ENCODE measurements at places on chromosomes 1 and 21. TPM values are rescaled to one million over a fixed set of nuclear protein-coding genes. Genes with fewer than 3 reads are reported as not detected.

- DNase-seq, result no peak
These were observed 6.3 kb downstream of the PATJ start for GRCh38 chr1:61748566-61748965.

GRCh38 chr1:23772049-23772853 lies 6.0 kb upstream of the PITHD1 start:
- peak; percentile 78 for DNase-seq

The SPRR2E gene
- not detected for total RNA-seq

- DNase-seq, result no peak
These were observed 49.3 kb downstream of the CD34 start for GRCh38 chr1:207861442-207862177.

The PDC gene
- not detected for total RNA-seq

- DNase-seq, result no peak
These were observed 22.7 kb downstream of the MAB21L3 start for GRCh38 chr1:116133696-116134475.

DNA sequence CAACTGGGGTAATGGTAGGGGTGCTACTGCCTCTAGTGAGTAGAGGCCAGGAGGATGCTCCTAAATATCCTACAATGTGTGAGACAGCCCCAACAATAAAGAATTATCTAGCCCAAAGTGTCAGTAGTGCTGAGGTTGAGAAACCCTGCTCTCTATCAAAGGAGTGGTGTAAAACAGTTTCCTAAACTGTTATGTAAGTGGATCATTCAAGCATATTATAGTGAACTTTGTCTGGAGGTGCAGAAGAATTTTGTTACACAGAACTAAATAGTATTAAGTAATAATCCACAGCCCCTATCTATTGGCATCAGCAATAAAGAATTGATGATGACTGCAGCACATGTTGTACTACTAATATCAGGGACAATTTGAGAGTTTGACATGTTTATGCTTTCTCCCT lies 20.3 kb upstream of the TARS2 start:
- no peak for DNase-seq

- no peak for DNase-seq
These were observed 56.4 kb upstream of the SAMSN1 start for GRCh38 chr21:14602382-14602958.

The S100A7 gene
- total RNA-seq, result not detected

DNA sequence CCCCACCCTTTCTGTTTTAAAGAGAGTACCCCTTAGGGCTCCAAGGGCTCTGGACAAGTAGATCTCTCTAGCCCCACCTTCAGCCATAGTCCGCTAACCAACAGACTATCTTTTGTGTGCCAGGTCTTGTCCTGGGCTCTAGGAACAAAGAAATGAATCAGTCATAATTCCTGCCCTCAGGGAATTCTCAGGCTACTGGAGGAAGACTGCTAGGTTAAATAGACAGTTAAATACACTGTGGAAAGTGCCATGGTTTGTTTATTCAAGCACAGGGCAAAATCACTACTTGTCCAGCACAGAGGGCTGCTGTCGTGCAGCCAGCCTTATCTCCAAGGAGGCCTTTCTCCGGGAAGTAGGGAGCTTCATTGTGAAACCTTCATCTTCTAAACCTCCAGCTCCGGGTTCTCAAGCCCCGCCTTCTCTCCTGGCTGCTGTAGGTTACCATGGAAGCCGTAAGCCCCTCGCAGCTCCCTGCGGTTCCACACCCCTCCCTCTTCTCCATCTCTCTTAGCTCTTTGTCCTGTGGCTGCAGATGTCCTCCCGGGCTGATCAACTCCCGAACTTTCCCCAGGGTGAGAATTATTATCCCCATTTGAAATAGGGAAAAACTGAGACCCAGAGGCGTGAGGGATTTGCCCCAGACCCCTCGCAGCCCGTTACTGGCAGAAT lies 29.8 kb downstream of the SHISAL2A start:
- DNase-seq, result peak; percentile 23

The IL20 gene
- total RNA-seq, result not detected

DNA sequence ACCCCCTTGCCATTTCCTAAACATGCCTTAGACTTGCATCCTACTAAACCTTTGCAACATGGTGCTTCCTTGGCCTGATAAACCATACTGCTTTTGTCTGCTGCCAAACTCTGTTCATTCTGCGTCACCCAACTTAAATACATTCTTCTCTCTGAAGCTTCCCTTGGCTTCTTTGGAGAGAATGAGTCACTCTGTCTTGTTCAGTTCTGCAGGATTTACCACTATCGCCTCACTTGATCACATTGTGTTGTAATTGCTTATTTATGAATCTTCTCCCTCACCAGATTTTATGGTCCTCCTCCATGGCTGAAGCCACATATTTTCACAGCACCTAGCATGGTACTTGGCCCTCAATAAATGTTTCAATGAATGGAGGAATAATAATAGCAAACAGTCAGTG lies 21.7 kb upstream of the TUT4 start:
- no peak for DNase-seq

The S100A5 gene
- 0.30 TPM for total RNA-seq

GRCh38 chr1:42152119-42152518 lies 1.1 kb upstream of the GUCA2B start:
- DNase-seq, result no peak

DNA sequence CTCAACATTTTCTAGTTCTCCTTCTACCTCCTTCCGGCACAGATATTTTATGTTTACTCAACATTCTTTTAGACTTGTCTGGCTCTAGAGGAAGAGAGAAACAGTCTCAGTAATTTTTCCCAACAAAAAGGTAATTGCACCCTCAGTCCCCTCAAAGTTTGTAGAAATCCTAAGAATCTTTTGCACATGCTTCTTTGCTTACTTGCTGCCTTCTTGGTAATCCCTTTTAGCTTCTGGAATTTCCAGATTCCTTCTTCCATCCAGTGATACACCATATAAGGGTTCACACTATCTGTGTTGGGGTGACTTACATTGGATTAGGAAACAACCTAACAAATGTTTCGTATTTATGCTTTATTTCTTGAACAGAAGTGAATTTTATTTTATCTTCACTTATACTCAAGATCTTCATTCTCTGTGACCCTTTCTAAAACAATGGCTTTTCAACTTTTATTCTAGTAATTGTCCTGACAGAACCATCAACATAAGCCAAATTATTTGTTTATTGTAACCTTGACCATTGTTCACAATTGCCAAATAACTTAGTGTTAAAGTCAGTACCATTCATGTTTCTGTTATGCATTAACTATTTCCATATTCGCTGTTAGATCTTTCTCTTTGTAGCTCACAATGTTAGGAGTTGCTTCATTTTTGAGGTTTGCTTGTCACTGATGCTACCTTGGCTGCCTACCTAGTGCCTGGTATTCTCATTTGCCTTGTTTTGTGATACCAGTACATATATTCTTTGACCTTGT lies 238.1 kb downstream of the HMCN1 start:
- DNase-seq, result no peak

The AIRE gene
- not detected for total RNA-seq

- DNase-seq, result peak; percentile 66
These were observed at the start of gene RNF220 for GRCh38 chr1:44405031-44405797. TSS of gene RNF220 (plus strand) at chr1:44405255.

The TSPEAR gene
- total RNA-seq, result not detected

- DNase-seq, result no peak
These were observed 466.6 kb upstream of the C1orf87 start for GRCh38 chr1:60540141-60540540.

- no peak for DNase-seq
These were observed 734.3 kb downstream of the ADGRL2 start for GRCh38 chr1:82534996-82535395.

The TRIM46 gene
- total RNA-seq, result 0.43 TPM

The RGS4 gene
- total RNA-seq, result not detected

DNA sequence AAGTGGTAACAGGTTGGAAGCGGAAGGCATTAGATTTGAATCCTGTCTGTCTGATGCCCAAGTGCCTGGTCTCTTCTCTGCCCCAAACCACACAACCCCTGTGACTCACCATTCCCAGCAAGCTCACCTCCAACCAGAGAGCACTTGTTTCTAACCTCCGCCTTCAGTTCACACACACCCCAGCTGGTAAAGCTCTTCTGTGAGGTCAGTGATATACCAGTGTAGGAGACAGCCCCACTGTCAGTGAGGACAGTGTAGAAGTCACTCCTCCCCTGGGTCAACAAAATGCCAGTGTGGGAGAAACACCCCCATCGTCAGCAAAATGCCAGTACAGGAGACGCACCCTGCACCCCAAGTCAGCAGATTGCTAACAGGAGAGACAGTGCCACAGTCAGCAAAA lies 2.6 kb downstream of the RIMS3 start:
- DNase-seq, result no peak

The PALMD gene
- 3.9 TPM for total RNA-seq

The CACNA1E gene
- total RNA-seq, result not detected

The CELA3A gene
- total RNA-seq, result not detected
